Activated T-cell treated with anti-CD3 and anti-CD28 coated beads for 48 hours (primary cell): ENCODE measurements at places on chromosomes 2 and 18.

GRCh38 chr2:54148391-54148790 is 33.0 kb downstream of the ACYP2 start:
- no peak for DNase-seq

DNA sequence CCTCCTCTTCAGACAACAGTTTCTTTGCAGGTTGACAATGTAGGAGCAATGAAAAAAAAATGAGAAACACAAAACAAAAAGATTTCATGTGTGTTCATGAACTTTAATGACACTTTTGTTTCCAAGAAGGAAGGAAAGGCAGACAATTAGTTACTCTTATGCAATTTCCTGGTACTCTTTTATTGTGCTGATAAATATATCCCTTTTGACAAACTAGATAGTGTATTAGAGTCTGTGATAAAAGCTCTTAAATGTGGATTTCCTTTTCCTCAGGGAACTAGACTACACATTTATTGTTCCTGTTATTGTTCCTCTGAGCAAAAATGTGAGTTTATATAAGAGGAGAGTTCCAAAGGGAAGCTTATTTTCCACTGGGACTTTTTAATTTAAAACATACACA is 188.7 kb upstream of the NRXN1 start:
- no peak for DNase-seq

DNA sequence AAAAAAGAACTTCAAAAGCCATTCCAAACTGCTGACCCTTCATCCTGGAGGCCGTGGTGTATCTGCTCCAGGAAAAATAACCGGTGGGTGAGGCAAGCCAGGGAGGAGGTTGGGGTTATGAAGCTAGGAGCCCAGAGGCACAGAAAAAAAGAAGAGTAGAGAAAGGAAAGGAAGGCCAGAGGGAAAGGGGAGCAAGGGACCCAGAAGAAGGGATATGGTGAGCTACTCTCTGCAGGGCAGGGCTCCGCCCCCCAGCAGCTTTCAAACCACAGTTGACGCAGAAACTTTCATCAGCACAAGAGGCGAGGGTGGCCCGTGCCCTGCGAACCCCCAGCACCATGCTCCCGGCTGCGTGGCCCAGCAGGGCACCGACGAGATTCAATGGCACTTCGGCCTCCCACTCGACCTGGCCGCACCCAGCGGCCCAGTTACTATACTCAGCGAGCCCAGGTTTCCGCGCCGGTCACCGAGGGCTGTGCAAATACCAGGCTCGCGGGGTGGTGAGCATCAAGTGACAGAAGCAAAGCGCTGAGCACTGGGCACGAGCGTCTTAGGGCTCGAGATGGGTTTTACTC is 665 bp downstream of the MCM6 start:
- DNase-seq: peak; percentile 74

DNA sequence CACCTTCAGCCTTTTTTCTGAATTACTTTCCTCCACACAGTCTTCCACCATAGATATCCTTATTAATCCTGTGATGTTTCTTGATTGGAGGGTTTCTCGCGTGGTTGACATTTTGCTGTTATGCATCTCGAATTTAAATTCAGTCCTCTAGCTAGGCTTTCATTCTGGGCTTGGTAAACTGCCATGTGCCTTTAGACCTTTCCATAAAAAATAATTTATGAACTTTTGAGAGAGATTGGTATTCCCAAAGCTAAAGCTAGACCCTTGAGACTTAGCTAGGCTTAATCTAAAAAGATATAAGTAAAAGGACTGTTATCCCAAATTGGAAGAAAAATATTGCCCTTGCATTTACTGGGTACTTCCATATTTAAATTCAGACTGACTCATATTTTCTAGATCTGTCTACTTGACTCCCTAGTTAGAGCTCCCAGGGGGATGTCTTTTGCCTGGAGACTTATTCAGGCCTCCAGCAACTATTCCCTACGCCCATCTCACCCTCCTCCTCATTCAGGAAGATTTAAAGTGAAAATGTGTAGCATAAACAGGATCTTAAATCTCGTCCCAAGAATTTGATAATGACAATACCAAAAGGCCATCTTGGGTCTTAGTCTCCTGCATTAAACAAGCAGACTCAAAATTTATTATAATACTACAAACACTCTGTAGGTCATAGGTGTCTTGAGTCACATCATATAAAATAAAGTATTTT is 60.3 kb downstream of the KIAA2012 start:
- DNase-seq: no peak

- DNase-seq: no peak
These were observed 381.7 kb downstream of the CDH19 start for GRCh38 chr18:66222174-66222573.

- DNase-seq: no peak
These were observed 172.2 kb upstream of the HAAO start for GRCh38 chr2:42964439-42965083.

- DNase-seq: no peak
These were observed 9.8 kb upstream of the PAPOLG start for GRCh38 chr2:60746318-60746717.

- DNase-seq: no peak
These were observed 3.8 kb downstream of the KCNE4 start for GRCh38 chr2:223055836-223056235.

DNA sequence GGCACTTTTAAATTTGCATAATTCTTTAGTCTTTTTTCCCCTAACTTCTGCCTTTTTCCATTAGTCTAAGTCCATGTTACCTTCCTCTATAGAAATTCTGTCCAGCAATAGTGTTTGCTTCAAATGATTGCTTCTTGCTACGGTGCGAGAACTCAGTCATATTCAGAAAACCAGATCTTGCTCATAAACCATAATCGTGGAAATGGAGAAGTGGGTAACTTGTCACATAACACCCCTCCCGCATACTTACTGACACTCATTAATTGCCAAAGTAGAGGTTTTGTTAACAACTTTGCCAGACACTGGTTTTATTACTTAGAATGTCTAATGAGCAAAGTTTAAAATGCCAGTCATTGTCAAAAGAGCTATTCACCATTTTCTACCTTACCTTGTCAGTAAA is 94.3 kb upstream of the TWSG1 start:
- DNase-seq: no peak

DNA sequence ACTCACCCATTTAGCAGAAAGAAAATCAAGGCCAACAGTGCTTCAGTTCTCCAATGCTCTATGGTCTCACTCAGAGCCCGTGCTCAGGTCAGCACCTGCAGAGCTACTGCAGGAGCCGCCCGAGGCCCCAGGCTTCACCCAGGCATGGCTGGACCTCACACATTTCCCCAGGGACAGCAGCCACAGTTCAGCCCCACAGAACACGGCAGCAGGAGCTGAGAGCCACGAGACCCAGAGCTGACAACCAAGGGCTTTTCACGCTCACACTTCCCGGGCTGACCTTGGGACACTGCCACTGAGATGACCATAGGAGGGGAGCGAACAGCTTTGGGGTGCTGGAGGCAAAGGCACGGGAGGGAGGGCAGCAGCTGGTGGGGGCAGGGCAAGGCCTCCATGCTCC is 4.2 kb downstream of the TMEM18 start:
- DNase-seq: no peak

DNA sequence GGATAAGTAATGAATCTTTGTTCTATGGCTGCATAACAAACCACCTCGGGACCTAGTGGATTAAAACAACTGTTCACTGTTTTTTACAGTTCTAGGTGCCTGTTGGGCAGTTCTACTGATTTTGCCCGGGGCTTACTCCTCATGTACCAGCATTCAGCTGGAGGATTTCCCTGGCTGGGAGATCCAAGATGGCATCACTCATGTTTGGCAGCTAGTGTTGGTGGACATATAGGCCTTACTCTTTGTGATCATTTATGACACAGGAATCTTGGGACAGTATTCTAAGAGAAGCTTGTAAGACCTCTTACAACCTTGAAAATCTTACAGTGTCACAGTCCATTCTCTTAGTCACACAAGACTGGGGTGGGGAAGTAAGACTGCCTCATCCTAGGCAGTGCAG is 4.6 kb downstream of the MARCHF7 start:
- no peak for DNase-seq

GRCh38 chr2:30684996-30685395 is 122.2 kb downstream of the CAPN13 start:
- no peak for DNase-seq

DNA sequence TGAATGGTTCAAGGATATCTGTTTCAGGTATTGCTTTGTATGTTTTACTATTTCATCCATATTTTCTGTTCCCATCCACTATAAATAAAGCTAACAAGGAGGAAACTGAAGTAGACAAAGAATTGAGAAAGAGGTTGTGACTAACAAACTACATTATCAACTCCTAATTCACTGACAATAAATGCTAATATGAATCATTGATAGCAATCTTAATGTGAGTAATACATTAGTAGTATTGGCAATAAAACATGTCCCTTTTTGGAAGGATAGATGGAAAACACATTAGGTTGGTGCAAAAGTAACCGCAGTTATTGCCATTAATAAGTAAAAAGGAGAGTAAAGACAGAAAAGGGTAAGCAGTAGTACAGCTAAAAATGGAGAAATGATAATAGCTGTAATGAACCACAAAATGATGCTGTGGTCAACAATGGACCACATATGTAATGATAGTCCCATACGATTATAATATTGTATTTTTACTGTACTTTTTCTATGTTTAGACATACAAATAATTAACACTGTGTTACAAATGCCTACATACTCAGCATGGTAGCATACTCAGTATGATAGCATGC is 104.7 kb downstream of the THADA start:
- no peak for DNase-seq

- DNase-seq: no peak
These were observed 6.4 kb downstream of the ZEB2 start for GRCh38 chr2:144513388-144514101.

DNA sequence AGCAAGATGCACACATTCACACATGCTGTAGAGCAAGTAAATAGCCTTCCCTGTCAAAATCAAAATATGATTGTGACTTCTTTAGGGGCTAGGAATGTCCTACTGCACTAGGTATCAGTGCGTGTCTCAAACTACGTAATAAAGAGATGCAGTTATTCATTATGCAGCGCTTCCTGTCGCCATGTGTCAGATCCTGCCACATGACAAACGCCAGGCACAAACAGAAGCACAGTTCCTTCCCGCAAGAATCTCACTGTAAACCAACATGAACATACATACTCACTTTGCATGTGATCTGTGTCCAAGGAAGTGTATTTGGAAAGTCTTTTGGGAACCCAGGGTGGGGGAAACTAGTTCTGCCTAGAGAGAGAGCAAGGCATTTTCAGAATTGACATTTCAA is 599.9 kb downstream of the RNF144A start:
- no peak for DNase-seq

DNA sequence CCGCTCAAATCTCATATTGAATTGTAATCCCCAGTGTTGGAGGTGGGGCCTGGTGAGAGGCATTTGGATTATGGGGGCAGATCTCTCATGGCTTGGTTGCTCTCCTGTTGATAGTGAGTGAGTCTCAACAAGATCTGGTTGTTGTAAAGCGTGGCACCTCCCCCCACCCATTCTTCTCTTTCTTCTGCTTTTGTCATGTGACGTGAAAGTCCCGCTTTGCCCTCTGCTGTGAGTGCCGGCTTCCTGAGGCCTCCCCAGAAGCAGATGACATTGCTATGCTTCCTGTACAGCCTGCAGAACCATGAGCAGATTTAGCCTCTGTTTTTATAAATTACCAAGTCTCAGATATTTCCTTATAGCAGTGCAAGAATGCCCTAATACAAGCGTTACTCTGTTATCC is 673.8 kb downstream of the ADCYAP1 start:
- no peak for DNase-seq
